Stimulated activated CD4-positive, alpha-beta T cell treated with anti-CD3 and anti-CD28 coated beads, Interleukin-1b, Interleukin-23, amount 100 ng/mL, for 1 hour (primary cell): ENCODE measurements at places on chromosomes 13 and 19.
A peak's percentile ranks its signal among the peaks of the same experiment; 100 is the strongest.

- DNase-seq, result no peak
Measured at GRCh38 chr19:48190288-48190884, 19.9 kb downstream of the ZSWIM9 start.

- no peak for DNase-seq
Measured at GRCh38 chr19:10113964-10114650, 2.6 kb downstream of the P2RY11 start.

- no peak for DNase-seq
Measured at GRCh38 chr13:98220271-98220791, 43.3 kb upstream of the RNF113B start.

DNA sequence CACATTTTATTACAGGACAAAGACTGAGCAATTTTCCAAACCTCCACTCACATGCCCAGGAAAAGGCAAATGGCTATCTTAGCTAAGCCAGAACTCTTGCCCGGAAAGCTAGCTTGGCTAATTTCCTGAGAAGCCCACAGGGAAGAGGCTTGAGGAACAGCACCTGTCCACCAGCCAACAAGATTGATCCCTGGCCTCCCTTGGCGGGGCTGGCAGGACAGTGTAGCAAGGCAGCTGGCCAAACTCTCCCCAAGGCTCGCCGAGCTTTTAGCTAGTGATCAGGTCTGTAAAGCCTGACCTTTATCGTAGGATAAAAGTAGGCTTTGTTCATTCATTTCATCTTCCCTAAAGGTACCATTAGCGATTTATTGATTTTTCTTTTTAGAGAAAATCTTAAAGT is 101.4 kb downstream of the UQCRFS1 start:
- DNase-seq, result no peak

DNA sequence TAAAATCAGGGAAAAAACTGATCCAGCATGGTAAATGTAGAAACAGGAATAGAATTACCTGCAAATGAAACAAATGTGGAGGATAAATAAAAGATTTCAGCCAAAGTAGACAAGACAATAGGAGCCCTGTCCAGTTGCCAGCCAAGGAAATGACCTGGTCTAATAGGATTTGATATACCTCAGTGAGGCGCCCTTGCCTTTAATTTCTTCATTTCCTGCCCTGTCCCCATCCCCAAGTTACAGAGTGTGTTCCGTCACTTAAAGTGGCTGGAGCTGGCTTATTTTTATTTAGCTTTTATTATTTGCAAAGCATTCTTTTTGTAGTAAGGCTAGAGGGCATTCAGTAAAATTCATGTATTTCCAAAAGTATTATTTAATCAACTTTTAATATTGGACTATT is 1022.0 kb downstream of the EFNB2 start:
- DNase-seq, result no peak

- DNase-seq, result no peak
Measured at GRCh38 chr13:36764536-36764935, 54.5 kb upstream of the RFXAP start.

DNA sequence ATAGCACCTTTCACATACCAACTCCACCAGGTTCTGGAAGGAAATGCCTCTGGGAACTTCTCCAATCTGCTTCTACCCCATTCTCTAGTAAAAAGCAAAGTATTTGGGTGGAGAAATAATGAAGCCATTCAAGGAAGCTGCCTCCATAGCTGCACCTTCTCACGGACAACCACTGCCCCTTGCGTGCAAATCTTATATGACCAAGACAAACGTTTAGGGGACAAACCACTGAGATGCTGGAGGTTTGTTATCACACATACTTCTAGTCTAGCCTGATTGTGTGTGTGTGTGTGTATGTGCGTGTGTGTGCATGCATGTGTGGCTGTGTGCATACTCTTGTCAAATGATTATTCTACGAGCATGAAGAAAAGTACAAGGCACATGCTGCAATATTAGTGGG is 6.5 kb upstream of the METTL21C start:
- DNase-seq, result no peak

DNA sequence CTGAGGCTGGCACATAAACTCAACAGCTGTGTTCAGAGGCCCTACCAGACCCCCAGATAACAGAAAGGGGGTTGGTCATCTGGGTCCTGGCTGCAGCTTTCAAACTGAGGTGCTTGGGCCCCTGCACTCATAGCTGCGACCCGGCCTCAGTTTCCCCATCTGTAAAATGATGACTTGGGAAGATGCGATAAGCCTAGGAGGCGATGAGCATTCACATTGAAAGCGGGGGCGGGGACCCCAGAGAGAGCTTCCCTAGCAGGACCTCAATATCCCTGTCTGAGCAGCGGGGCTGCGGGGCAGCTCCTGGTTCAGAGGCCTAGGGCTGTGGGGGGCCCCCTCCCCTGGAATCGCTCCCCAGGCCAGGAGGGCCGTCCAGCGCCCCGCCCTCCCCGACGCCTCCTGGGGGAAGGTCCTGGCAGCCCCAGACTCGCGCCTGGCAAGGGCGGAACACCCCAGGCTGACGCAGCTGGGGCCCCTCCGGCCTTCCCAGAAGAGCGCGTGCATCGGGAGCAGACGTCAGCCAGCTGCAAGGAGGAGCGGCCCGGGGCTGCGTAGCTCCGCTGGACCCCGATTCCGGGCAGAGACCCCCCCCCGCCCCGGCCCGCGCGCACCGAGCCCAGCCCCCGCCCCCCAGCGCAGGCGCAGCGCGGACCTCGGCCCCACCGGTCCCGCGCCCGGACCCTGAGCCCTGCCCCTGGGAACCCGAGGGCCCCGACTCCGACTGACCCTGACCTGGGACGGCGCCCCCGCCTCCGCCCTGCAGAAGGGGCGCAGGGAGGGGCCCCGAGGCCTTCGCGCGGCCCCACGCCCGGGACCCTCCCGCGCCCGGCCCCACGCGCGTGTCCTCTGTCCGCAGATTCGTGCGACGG is 3.5 kb downstream of the FSTL3 start:
- DNase-seq, result no peak

DNA sequence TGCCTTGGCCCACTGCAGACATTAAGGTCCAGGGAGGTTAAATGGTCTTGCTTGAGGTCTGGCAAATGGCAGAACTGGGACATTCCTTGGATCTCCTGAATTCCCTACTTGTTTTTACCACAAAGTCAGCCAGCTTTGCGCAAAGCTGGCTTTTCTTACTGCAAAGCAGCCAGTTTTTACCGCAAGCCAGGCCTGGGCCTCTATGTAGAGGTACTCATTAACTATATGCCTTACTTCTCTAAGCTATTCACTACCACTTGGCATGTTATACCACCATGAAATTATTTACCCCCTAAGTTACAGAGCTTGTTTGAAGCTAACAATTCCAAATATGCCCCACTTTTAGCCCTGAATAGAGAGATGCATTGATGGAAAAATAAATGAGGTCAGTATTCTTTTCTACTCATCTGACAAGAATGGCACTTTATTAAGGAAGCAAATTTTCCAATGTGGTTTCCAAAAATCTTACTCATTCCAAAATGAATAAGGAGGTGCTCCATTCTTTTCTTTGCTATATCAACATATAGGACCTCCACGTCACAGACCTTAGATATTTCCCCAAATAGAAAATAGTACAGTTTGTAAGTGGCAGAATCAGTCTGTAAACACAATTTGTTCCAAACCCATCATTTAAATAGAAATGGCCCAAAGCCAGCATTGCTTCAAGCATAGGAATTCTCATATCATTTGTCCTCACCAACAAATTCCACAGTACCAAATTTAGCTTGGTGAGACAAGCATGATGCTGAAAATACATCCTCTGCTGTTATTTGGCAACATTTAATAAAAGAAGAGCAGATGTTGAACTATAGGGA is 143.9 kb upstream of the TSC22D1 start:
- DNase-seq, result no peak

DNA sequence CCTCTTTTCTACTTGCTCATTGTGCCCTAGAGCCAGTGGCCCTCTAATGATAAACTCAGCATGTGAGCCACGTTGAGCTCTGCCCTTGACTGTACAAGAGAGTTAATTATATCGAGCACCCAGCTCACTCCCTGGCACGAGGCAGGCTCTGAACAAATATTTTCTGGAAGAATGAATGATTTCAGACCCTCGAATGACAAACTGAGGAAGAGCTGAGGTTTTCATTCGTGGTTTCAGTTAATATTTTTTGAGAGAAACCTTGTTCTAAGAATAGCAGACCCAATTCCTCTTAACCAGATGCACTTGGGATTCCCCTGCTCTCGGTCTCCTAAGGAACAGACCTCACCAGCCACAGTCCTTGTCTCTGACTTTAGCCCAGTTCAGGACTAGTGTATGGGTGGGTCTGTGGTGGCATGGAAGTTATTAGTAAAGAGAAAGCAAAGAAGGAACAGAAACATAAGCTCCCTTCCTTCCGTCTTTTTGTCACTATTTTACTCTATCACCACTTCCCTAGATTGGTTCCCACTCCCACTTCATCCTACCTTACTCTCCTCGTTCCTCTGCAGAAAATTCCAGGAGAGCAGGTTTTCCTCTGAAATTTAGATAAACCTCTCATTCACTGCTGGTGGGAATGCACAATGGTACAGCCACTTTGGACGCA is 22.1 kb upstream of the WDFY2 start:
- no peak for DNase-seq

DNA sequence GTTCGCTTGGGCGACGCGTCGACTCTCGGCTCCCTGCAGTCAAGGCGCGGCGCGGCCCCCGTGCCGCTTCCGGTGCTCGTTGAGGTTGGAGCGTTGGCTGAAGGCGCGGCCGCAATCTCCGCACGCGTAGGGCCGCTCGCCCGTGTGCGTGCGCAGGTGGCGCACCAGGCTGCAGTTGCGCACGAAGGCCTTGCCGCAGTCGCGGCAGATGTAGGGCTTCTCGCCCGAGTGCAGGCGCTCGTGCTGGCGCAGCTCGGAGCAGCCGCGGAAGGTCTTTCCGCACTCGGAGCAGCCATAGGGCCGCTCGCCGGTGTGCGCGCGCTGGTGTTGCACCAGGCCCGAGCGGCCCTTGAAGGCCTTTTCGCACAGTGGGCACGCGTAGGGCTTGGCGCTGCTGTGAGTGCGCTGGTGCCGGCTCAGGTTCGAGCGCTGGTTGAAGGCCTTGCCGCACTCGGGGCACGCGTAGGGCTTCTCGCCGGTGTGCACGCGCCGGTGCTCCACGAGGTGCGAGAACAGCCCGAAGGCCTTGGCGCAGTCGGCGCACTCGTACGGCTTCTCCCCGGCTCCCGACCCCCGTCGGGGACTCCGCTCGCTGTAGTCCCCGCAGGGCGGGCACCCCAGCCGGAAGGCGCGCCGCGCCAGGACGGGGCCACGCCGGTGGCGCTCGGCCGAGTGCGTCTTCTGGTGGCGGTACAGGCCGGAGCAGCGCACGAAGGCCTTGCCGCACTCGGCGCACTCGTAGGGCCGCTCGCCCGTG is 5.3 kb upstream of the ZNF497 start:
- DNase-seq, result no peak

DNA sequence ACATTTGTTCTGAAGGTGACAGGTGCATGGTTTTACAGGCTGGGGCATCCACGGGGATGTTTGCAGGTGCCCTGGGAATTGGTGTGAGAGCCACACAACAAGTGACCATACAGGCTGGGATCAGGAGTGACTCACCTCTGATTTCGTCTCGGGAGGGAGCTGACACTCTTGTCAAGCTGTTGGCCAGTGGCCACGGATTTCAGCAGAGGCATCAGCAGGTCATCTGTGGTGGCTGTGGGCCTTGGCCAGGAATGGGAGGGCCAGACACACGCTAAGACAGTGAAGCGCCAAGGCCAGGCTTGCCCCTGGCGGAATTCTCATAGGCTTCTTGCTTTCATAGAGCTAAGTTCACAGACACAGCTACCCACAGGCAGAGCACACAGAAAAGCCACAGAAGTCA is 108.6 kb downstream of the HSPH1 start:
- DNase-seq, result no peak

GRCh38 chr19:15091918-15092753 is 10.1 kb downstream of the OR1I1 start:
- DNase-seq, result peak; percentile 16

- no peak for DNase-seq
Measured at GRCh38 chr13:73231471-73231870, 172.7 kb downstream of the KLF5 start.

DNA sequence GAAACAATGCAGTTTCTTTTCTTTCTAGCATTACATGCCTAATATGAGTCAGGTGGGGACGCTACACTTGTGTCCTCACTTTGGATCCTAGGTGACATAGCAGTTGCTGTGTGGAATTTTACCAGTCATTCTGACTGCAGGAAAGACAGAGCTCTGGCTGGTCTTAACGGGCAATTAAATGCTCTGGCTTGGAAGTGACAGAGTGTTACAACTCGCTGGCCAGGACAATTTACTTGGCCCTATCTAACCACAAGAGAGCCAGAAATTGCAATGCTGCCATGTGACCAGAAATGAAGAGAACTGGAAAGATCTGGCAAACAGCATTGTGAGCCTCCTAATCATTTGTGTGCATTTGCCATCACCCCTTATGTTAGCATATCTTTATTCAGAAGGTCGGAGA is 351.1 kb downstream of the DCT start:
- no peak for DNase-seq

- DNase-seq, result no peak
Measured at GRCh38 chr13:112730157-112730671, 40.4 kb downstream of the ATP11A start.
